ENCODE measurements at places on chromosomes 11 and 22.

DNA sequence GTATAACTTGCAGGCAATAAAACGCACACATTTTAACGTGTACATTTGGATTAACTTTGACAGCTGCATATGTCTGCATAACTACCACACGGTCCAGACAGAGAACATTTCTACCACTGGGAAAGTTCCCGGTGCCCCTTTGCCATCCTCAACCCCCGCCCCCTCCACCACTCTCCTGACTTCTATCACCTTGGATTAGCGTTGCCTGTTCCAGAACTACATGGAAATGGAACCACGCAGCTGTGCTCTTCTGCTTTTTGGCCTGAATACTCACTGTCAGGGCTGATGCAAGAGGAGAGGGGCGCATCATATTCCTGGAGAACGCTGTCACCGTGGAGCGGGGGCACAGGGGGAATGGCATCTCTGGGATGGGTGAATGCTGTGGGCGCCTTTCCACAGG, 62.1 kb downstream of the LRP5 start:
- DNase-seq, result no peak
- peaks cover 89% of the 10 kb centered on the region for H3K4me1 ChIP-seq
- no peaks in the 10 kb centered on the region for H3K27me3 ChIP-seq

DNA sequence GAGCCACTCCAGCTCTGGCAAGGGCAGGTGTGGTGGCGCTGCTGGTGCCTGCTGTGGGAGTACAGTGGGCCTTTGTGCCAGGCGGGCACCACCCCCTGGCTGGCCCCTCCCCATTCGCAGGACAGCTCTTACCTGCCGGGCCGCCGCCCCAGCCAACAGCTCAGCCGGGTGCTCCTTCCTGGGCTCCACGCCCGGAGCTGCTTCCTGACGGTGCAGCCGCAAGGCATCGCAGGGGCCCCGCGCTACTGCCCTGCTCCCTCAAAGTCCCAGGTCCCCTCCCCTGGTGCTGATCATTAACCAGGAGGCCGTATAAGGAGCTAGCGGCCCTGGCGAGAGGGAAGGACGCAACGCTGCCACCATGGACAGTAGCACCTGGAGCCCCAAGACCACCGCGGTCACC, at the start of gene SLC5A1:
SLC5A1 (plus strand) TSS at position 338 of the 400 bp plus-strand sequence; CDS start at position 359, 21 bp downstream.
- H3K27ac ChIP-seq, result peak within 1 kb of the TSS; percentile 9
- H3K4me1 ChIP-seq, result peaks cover 35% of the 10 kb centered on the region
- H3K27me3 ChIP-seq, result no peaks in the 10 kb centered on the region
- H3K36me3 ChIP-seq, result no peaks in the 10 kb centered on the region
- DNase-seq, result no peak

GRCh38 chr11:130631119-130631518, 182.7 kb downstream of the ADAMTS15 start:
- H3K27ac ChIP-seq, result no peak overlapping the region
- no peak overlapping the region for H3K4me3 ChIP-seq
- H3K27me3 ChIP-seq, result no peaks in the 10 kb centered on the region
- H3K36me3 ChIP-seq, result no peaks in the 10 kb centered on the region

DNA sequence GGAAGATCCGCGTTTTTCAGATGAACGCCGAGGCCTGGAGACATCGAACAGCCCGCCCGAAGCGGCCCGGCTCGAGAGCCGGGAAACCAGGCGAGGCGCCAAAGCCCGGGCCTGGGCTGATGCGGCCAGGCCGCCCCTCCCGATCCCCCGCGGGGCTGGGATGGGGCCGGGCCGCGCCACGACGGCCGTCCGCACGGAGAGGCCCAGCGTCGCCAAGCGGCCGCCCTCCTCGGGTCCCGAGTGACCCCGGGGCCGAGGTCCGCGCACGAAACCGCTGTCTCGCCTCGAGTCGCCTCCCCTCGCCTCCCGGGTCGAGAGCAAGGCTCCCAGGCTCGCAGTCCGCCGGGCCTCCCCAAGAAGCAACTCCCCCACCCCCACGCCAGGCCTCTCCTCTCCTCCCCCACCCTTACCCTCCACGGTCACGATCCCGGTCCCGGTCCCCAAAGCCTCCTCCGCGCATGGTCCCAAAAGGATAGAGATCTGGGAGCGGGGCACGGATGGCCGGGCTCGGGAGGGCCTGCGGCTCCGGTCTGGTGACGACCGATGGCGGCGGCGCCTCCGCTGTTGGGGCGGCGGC, 482 bp downstream of the DDX17 start:
- H3K27ac ChIP-seq, result peak overlapping the region; percentile 100
- H3K27me3 ChIP-seq, result no peaks in the 10 kb centered on the region
- H3K4me3 ChIP-seq, result peak overlapping the region; percentile 98
- DNase-seq, result no peak
- peaks cover 28% of the 10 kb centered on the region for H3K4me1 ChIP-seq
- no peaks in the 10 kb centered on the region for H3K36me3 ChIP-seq

DNA sequence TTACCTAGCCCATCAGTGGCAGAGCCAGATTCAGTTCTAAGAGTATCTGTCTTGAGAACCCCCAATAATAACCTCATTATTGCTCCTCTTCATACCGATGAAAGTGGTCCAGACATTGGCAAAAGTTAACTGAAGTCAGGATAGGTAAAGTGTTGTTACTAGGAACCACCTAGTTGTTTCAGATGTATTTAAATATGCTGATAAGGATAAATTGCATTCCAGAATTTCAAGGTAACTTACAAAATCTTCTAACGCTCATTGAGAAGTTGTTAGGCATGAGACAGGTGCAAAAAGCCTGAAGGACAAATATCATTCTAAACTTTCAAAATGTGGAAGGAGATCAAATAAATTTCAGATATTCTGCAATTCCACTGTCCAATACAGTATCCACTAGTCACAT, 27.8 kb downstream of the VWA5A start:
- no peaks in the 10 kb centered on the region for H3K4me1 ChIP-seq
- no peak overlapping the region for H3K4me3 ChIP-seq
- H3K27me3 ChIP-seq, result no peaks in the 10 kb centered on the region
- peaks cover 64% of the 10 kb centered on the region for H3K36me3 ChIP-seq
- H3K27ac ChIP-seq, result no peak overlapping the region

All from esophagus squamous epithelium (tissue), 5 donors.